ENCODE measurements at places on chromosomes 5 and 9. TPM values are rescaled to one million over a fixed set of nuclear protein-coding genes. Genes with fewer than 3 reads are reported as not detected.

Gene C9orf50
- total RNA-seq = 0.13 TPM

Gene RNF20
- 36.6 TPM for total RNA-seq

Gene PHF24
- 0.13 TPM for total RNA-seq

Gene MYOT
- total RNA-seq = not detected

Gene GNG10
- total RNA-seq = 61.7 TPM

Gene DDX46
- total RNA-seq = 21.3 TPM

Gene AGXT2
- not detected for total RNA-seq

Gene PTGS1
- 138 TPM for total RNA-seq

Gene GPRIN1
- total RNA-seq = 3.2 TPM

Gene FBXO38
- 67.6 TPM for total RNA-seq

Gene OR1N2
- 0.13 TPM for total RNA-seq

Gene IFNE
- total RNA-seq = 24.6 TPM

Gene OR13J1
- total RNA-seq = not detected

Gene TMC1
- total RNA-seq = 0.93 TPM

Gene PPP3R2
- total RNA-seq = not detected

Gene PCDHB6
- 0.37 TPM for total RNA-seq

Gene INIP
- total RNA-seq = 18.8 TPM

Gene IFNA2
- total RNA-seq = not detected

Gene PCDHB10
- 0.66 TPM for total RNA-seq

Gene TTC16
- total RNA-seq = 0.06 TPM

Gene BARX1
- total RNA-seq = not detected

Gene BTNL3
- total RNA-seq = not detected

Gene ITGA1
- 136 TPM for total RNA-seq

Gene CATSPER3
- total RNA-seq = 0.25 TPM

Gene SLC34A1
- not detected for total RNA-seq

Gene ALDOB
- total RNA-seq = not detected

Gene GFPT2
- total RNA-seq = 1.1 TPM

Gene PDCD1LG2
- total RNA-seq = 13.0 TPM

Gene TLE1
- 24.8 TPM for total RNA-seq

Gene RGS7BP
- 1.7 TPM for total RNA-seq

Gene SPINK5
- total RNA-seq = 0.13 TPM

Gene DNAJC18
- total RNA-seq = 6.2 TPM

Gene TMEFF1
- total RNA-seq = 1.1 TPM

Gene GLRA1
- total RNA-seq = not detected

Gene LHX3
- not detected for total RNA-seq

Gene ARID3C
- 0.31 TPM for total RNA-seq

Gene SPATA31D4
- not detected for total RNA-seq

Gene STING1
- 57.2 TPM for total RNA-seq

Gene MEGF10
- total RNA-seq = 0.06 TPM

Gene PSD2
- 0.13 TPM for total RNA-seq

Gene COL5A1
- total RNA-seq = 74.9 TPM

Gene SPOCK1
- 50.3 TPM for total RNA-seq

Gene PITX1
- total RNA-seq = 0.44 TPM

Gene LHFPL2
- 90.5 TPM for total RNA-seq

Gene IFNK
- total RNA-seq = not detected

Gene GABRA6
- not detected for total RNA-seq

Gene ZCCHC9
- 20.3 TPM for total RNA-seq

Gene IL3
- not detected for total RNA-seq

Gene HDHD3
- 2.9 TPM for total RNA-seq

Gene OTULINL
- not detected for total RNA-seq

Measured in aortic smooth muscle cell (primary cell).